ENCODE measurements at places on chromosomes 6 and 20. TPM values are rescaled to one million over a fixed set of nuclear protein-coding genes. Genes with fewer than 3 reads are reported as not detected.
A peak's percentile ranks its signal among the peaks of the same experiment; 100 is the strongest.

GRCh38 chr6:85062884-85063283 lies 298.5 kb upstream of the TBX18 start:
- DNase-seq = no peak
- H3K36me3 ChIP-seq = no peaks in the 10 kb centered on the region
- H3K4me3 ChIP-seq = no peak overlapping the region
- no peak overlapping the region for H3K27ac ChIP-seq
- H3K27me3 ChIP-seq = no peaks in the 10 kb centered on the region

GRCh38 chr6:35603326-35604202 lies 85.2 kb downstream of the FKBP5 start:
- H3K27me3 ChIP-seq = no peaks in the 10 kb centered on the region
- DNase-seq = no peak
- H3K4me1 ChIP-seq = peaks cover 65% of the 10 kb centered on the region

GRCh38 chr6:8174571-8174970 lies 72.2 kb upstream of the EEF1E1 start:
- H3K27me3 ChIP-seq = peaks cover 9% of the 10 kb centered on the region
- H3K27ac ChIP-seq = no peak overlapping the region
- no peaks in the 10 kb centered on the region for H3K36me3 ChIP-seq
- no peak overlapping the region for H3K4me3 ChIP-seq
- no peak for DNase-seq

GRCh38 chr6:15512126-15512525 lies 150.7 kb downstream of the DTNBP1 start:
- no peaks in the 10 kb centered on the region for H3K27me3 ChIP-seq
- H3K4me1 ChIP-seq = no peaks in the 10 kb centered on the region
- H3K36me3 ChIP-seq = peaks cover 12% of the 10 kb centered on the region
- no peak for DNase-seq
- H3K27ac ChIP-seq = no peak overlapping the region

PRSS35 gene
- not detected for total RNA-seq

FAXC gene
- 3.3 TPM for total RNA-seq

MAP1LC3A gene
- total RNA-seq = 7.5 TPM

SPATA25 gene
- not detected for total RNA-seq

DNA sequence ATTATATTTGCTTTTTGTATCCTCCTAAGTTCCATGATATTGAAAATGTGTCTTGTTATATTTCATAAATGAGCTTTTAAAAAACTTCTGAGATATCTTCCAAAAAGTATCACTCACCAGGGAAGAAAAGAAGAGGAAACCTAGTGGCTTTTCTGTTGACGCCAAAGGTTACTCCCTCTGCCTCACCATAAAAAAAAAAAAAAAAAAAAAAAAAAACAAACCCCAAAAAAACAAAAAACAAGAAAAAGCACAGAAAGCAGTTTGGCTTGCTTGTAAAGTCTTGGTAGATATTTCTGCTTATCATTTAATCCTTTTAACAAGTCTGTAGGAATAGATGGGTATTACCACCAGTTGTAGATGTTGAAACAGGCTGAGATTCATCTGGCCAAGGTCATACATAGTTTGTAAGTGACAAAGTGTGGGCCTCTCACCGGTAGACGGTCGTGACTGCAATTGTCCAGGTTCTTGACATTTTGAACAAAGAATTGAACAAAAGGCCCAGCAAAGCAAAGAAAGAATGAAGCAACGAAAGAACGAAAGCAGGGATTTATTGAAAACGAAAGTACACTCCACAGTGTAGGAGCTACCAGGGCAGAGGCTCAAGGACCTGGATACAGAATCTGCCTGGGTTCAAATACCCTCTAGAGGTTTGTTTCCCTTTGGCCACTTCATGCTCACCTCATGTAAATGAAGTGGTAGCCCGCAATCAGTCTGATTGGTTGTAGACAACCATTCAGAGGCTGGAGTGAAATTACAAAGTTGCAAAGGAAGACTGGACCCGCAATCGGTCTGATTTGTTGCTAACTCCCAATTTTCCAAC lies 11.6 kb upstream of the ELOVL5 start:
- no peaks in the 10 kb centered on the region for H3K36me3 ChIP-seq
- peaks cover 56% of the 10 kb centered on the region for H3K4me1 ChIP-seq
- peak overlapping the region; percentile 92 for H3K27ac ChIP-seq
- peak overlapping the region; percentile 52 for H3K4me3 ChIP-seq

DNA sequence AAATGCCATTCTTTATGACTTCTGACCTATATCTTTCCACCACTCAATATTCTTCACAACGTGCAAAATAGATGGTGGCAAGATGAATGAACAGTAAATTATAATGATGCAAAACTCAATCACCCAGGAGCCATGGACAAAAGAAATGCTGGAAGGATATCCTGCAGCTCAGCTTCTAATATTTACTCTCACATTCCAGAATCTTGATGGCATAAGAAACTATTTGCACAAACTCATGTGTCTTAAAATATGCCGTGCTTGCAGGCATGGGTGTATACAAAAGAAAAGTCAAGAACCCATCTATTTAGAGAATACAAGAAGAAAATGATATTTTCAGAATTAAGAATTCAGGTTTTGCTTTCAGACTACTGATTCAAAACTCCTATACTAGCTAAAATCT lies 217.8 kb downstream of the SLC35F1 start:
- no peak overlapping the region for H3K27ac ChIP-seq
- H3K4me1 ChIP-seq = no peaks in the 10 kb centered on the region
- no peak overlapping the region for H3K4me3 ChIP-seq

GMPR gene
- 2.6 TPM for total RNA-seq

F13A1 gene
- total RNA-seq = 0.87 TPM

- peak overlapping the region; percentile 13 for H3K27ac ChIP-seq
- no peaks in the 10 kb centered on the region for H3K4me1 ChIP-seq
- no peak for DNase-seq
- no peak overlapping the region for H3K4me3 ChIP-seq
- no peaks in the 10 kb centered on the region for H3K27me3 ChIP-seq
Observed at GRCh38 chr6:142374965-142375733, 73.3 kb downstream of the ADGRG6 start.

GRCh38 chr6:25456249-25457040 lies 177.3 kb downstream of the CARMIL1 start:
- H3K4me3 ChIP-seq = no peak overlapping the region
- no peak for DNase-seq
- no peaks in the 10 kb centered on the region for H3K27me3 ChIP-seq
- no peaks in the 10 kb centered on the region for H3K4me1 ChIP-seq

HUS1B gene
- total RNA-seq = 0.30 TPM

DNA sequence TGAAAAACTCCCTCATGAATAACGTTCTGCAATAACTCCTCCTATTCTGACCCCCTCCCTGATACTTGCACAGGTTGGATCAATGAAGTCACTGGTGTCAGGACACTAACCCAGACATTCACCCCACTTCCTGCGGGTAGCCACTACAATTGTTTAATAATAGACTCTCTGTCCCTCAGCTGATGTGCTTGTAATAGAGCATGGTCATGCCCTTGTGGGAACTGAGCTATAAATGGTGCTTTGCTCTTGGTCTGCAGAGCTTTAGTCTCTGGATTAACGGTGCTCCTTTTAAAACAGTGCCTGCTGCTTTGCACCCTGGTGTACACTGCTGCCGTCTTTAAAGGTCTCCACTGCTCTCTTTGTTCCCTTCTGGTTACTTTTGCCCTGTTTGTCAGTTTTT lies 127.3 kb downstream of the BACH2 start:
- no peak overlapping the region for H3K4me3 ChIP-seq
- no peaks in the 10 kb centered on the region for H3K27me3 ChIP-seq
- no peaks in the 10 kb centered on the region for H3K36me3 ChIP-seq

- H3K4me1 ChIP-seq = peaks cover 36% of the 10 kb centered on the region
- H3K4me3 ChIP-seq = no peak overlapping the region
- H3K36me3 ChIP-seq = no peaks in the 10 kb centered on the region
- H3K27me3 ChIP-seq = no peaks in the 10 kb centered on the region
Observed at GRCh38 chr6:170277893-170278742, 12.8 kb downstream of the DLL1 start.

RBPJL gene
- total RNA-seq = not detected

PTK6 gene
- total RNA-seq = 133 TPM

GRCh38 chr20:15570156-15570555 lies 1003.1 kb downstream of the KIF16B start:
- no peak for DNase-seq
- H3K4me1 ChIP-seq = no peaks in the 10 kb centered on the region
- no peak overlapping the region for H3K27ac ChIP-seq
- no peaks in the 10 kb centered on the region for H3K36me3 ChIP-seq
- no peak overlapping the region for H3K4me3 ChIP-seq

RRAGD gene
- 28.0 TPM for total RNA-seq

DNA sequence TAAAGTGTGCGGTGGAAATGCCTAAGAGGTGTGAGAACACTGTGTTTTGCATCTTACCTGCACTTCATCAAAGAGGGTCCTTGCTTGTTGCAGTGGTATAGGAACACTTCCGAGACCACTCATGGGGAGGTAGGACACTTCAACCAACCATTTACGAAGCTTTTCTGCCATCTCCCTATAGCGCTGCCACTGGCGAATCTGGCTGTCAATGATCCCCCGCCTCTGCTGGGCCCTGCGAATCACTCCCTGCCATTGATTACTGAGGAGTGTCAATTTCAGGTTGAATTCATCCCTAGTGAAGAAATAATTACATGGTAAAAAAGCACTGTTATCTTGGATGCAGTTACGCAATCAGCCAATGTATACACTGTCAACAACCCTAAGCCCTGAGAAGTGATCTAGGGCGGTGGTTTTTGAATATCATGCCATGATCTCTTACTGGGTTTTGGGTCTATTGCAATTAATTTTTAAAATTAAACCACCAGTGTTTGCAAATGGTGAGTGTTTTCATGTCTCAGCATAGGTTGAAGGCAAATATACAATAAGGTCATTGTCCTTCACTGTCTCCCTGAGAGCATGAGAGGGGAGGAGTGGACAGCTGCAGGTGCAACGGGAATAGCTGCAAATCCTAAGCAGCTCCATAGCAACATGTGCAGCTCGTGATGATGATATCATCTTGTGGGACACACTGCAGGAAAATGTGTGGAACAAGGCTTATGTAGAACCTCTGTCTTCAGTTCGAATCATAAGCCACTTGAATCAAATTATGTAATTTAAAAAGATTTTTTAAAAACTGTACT lies 400.6 kb downstream of the ESR1 start:
- no peak for DNase-seq
- H3K36me3 ChIP-seq = peaks cover 5% of the 10 kb centered on the region
- no peaks in the 10 kb centered on the region for H3K27me3 ChIP-seq
- H3K4me1 ChIP-seq = no peaks in the 10 kb centered on the region

- H3K36me3 ChIP-seq = no peaks in the 10 kb centered on the region
- H3K27me3 ChIP-seq = no peaks in the 10 kb centered on the region
- no peak overlapping the region for H3K27ac ChIP-seq
- no peak overlapping the region for H3K4me3 ChIP-seq
Observed at GRCh38 chr6:37236921-37237320, 20.7 kb upstream of the TBC1D22B start.

DNA sequence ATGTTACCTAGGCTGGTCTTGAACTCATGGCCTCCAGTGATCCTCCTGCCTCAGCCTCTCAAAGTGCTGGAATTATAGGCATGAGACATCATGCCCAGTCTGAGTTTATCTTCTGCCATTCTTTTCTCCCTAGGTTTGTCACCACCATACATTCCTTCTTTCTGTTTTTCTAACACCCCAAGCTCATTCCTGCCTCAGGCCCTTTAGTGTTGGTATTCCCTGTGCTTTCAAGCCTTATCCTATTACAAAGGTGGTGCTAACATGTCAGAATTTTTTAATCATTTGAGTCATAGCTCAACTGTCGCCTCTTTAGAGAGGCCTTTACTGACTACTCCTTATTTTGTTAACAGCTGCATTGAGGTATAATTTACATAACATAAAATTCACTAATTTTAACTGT lies 221.1 kb upstream of the PRSS16 start:
- DNase-seq = no peak
- no peaks in the 10 kb centered on the region for H3K4me1 ChIP-seq
- H3K27ac ChIP-seq = no peak overlapping the region
- H3K27me3 ChIP-seq = no peaks in the 10 kb centered on the region

ANGPT4 gene
- 0.09 TPM for total RNA-seq

DNA sequence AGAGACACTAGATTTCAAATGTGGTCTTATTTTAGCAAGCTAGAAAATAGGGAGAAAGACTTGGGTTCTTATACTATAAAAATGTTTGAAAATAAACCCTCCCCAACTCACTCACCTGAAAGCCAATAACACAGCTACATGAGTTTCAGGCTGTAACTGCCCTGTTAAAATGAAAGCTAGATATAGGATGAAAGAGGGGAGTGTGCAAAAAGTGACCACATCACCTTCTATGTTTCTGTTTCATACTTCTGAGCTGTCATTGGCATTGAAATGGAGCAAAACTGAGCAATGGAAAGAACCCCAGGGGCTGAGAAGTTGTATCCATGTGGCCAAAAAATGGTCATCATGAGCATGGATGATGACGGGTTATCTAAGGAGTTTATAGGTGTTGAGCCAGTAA lies 148.1 kb upstream of the TENT5A start:
- peaks cover 17% of the 10 kb centered on the region for H3K4me1 ChIP-seq
- DNase-seq = no peak
- H3K27ac ChIP-seq = no peak overlapping the region

- H3K27ac ChIP-seq = peak overlapping the region; percentile 87
- no peak for DNase-seq
- H3K4me1 ChIP-seq = peaks cover 8% of the 10 kb centered on the region
- no peaks in the 10 kb centered on the region for H3K27me3 ChIP-seq
Observed at GRCh38 chr6:168541307-168541706, 100.3 kb downstream of the SMOC2 start.

ELOVL4 gene
- total RNA-seq = 18.7 TPM

PTCRA gene
- not detected for total RNA-seq

DNA sequence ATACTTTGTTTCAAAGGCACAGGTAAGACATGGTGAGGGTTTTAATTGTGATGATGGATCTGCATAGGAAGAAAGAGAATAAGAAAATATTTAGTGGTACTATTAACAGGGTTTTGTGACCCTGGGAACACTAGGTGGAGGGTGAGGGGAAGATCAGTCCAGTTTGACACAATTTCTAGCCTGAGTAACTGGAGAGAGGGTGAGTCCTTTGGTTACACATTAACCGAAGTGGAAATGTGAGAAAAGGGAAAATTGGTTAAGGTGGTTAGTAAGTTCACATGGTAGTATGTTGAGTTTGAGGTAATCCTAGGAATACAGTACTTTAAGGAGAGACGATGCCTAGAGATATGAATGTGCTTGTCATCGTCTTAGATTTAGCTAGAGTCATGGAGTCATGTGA lies 54.8 kb upstream of the POU3F2 start:
- H3K36me3 ChIP-seq = no peaks in the 10 kb centered on the region
- H3K4me3 ChIP-seq = no peak overlapping the region
- H3K4me1 ChIP-seq = no peaks in the 10 kb centered on the region
- no peaks in the 10 kb centered on the region for H3K27me3 ChIP-seq
- H3K27ac ChIP-seq = no peak overlapping the region

- H3K27me3 ChIP-seq = no peaks in the 10 kb centered on the region
- no peaks in the 10 kb centered on the region for H3K36me3 ChIP-seq
- no peak overlapping the region for H3K4me3 ChIP-seq
- no peaks in the 10 kb centered on the region for H3K4me1 ChIP-seq
- DNase-seq = no peak
- H3K27ac ChIP-seq = no peak overlapping the region
Observed at GRCh38 chr6:117138425-117138824, 126.9 kb upstream of the VGLL2 start.

- H3K4me3 ChIP-seq = peak overlapping the region; percentile 54
- no peak for DNase-seq
- peak overlapping the region; percentile 72 for H3K27ac ChIP-seq
- H3K27me3 ChIP-seq = peaks cover 53% of the 10 kb centered on the region
Observed at GRCh38 chr20:13222319-13222716, 1.2 kb downstream of the ISM1 start.

MYMX gene
- not detected for total RNA-seq

C6orf132 gene
- total RNA-seq = 175 TPM

- H3K4me3 ChIP-seq = no peak overlapping the region
- no peak for DNase-seq
- H3K36me3 ChIP-seq = no peaks in the 10 kb centered on the region
- no peaks in the 10 kb centered on the region for H3K4me1 ChIP-seq
- no peaks in the 10 kb centered on the region for H3K27me3 ChIP-seq
Observed at GRCh38 chr20:40956542-40957264, 71.9 kb upstream of the TOP1 start.

All from esophagus squamous epithelium (tissue), 5 donors.